ENCODE measurements at places on chromosomes 2 and 18.

- no peak for DNase-seq
Observed at GRCh38 chr2:171789956-171790355, 102.7 kb downstream of the DYNC1I2 start.

- DNase-seq, result no peak
Observed at GRCh38 chr2:43774617-43775016, 778 bp downstream of the DYNC2LI1 start.

DNA sequence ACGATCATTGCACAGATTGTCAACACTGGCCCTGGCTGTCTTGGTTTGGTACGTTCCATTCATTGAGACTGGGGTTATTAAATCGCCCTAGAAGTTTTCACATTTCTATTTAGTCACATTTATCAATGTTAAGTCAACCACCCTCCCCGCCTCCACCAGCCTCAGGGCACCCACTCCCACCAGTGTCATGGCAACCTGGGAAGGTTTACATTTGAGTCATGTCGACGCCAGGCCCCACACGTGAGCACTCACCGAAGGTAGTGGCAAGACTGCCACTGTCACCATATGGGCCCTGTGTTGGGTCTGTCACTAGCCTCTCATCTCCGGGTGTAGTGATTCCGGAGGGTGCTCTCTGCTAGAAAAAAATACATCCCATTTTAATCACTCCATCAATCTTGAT, 194.2 kb downstream of the TWIST2 start:
- DNase-seq, result no peak

GRCh38 chr18:28723506-28723905, 546.6 kb upstream of the CDH2 start:
- DNase-seq, result no peak

GRCh38 chr2:72988726-72989273, 71.5 kb downstream of the EMX1 start:
- DNase-seq, result no peak

DNA sequence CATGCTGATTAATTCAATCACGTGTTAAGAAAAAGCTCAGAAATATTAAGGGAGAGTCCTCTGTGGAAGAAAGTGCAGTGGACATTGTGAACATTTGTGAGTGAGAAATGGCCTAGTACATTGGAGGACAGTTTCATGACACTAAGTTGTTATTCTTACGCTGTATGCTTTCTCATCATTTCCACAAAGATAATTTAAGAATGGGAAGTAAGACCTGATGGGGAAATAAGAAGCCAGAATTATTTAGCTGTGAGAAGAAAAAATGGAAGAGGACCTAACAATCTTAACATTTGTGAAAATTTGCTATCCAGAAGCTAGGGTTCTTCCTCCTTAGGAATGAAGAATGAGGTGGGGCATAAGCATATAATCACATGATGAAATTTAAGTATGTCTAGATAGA, 15.2 kb upstream of the RAPH1 start:
- DNase-seq, result no peak

GRCh38 chr2:164975891-164976290, 20.6 kb upstream of the SLC38A11 start:
- no peak for DNase-seq

DNA sequence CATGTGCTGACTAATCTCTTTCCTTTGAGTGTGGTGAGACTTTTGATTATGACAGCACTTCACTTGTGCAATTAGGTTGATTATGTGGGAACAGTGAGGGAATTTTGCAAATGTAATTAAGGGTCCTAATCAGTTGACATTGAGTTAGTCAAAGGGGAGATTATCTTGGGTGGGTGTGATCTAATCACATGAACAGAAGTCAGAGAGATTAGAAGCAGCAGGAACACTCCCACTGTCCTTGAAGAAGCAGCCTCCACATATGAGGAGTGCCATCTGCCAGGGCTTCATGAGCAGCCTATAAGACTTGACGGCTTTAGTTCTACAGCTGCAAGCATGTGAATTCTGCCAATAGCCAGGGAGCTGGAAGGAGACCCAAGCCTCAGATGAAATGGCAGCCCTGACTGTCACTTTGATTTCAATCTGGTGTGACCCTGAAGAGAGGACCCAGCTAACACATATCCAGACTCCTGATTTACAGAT, 89.4 kb upstream of the APCDD1 start:
- no peak for DNase-seq

DNA sequence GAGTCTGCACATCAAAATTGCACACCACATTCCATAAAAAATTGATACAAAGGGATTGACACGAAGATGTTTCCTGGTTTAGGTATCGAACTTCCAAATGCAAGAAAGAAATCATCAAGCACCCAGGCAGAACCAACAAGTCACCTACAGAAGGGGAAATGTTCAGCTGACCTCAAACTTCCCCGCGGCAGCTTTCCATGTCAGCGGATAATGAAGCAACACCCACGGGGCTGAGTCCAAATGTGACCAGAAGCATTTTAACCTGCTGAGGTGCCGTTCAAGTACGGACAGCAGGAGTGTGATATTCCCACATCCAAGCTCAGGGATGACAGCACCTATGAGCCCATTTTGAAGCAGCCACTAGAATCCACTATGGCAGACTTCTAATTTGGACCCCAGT, 124.9 kb downstream of the GALNT14 start:
- DNase-seq, result no peak

DNA sequence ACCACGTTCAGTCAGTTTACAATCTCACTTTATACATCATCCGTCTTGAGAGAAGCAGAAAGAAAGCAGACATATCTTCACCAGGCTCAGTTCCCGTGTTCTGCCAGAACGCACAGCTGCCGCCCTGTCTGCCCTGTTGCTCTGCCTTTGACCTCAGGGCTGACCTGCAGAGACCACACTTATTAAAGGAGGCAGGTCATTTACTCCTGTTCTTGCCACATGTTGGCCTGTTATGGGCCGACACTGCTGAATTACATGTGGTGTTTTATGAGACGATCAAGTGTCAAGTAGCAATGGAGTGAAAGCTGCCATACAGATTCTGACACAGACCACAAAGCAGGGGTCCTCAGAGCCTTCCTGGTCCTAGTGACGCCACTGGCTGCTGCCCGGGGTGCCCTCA, 232.2 kb downstream of the TTC32 start:
- no peak for DNase-seq

All from astrocyte of the hippocampus (primary cell).